ENCODE measurements at places on chromosomes 5 and 9.

DNA sequence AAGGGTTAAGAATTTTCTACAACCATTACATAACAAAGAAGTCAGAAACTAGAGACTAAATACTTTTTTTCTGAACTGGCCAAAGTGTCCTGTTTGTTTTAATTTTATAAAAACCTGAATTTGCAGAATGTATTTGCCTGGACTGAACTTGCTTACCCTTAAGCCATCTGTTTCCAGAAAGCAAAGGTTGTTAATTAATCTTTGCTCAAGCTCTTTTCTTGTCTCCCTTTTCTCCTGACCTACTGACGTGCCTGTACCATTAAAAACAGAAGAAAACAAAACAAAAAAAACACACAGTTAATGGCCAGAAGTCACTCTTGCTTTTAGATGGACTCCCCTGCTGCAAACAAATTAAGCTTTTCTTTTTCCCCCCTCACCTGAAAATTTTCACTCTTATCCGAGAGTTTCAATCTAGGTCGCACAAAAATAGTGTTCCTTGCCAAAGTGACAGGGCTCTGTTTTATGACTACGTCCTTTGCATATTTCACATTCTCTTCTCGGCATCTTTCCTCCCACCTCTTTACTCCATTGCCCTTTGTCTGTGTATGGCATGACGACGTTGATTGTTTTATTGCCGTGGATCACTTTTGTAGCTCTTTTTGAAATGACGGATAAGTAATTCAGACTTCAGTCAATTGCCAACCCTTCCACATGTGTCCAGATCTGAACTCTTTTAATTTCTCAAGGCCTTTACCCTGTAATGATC lies 333.8 kb upstream of the GRIN3A start:
- no peak for DNase-seq

DNA sequence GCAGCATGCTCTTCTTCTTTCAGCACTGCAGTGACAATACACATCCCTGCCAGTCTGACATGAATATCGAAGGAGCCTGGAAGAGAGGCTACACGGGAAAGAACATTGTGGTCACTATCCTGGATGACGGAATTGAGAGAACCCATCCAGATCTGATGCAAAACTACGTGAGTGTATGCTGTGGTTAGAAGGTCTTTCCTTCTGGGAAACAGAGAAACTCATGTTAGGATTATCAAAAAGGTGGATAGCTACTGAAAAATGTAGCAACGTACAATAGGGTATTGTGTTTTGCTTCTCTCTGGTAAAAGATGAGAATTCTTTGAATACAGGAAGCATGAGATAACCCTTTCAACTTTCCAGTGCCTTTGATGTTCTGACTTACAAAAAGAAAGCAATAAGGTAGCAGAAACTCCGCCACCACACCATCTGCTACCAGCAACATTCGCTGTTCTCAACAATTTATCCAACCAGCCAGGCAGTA lies 133.3 kb downstream of the PCSK5 start:
- DNase-seq = no peak

GRCh38 chr9:96172797-96173196 lies 129.2 kb downstream of the HSD17B3 start:
- DNase-seq = no peak

- DNase-seq = no peak
These were observed 99.6 kb downstream of the SLCO4C1 start for GRCh38 chr5:102196481-102196880.

- no peak for DNase-seq
These were observed 51.4 kb upstream of the OLFM1 start for GRCh38 chr9:135035781-135036760.

GRCh38 chr9:5375790-5376477 lies 36.3 kb upstream of the RLN1 start:
- no peak for DNase-seq

DNA sequence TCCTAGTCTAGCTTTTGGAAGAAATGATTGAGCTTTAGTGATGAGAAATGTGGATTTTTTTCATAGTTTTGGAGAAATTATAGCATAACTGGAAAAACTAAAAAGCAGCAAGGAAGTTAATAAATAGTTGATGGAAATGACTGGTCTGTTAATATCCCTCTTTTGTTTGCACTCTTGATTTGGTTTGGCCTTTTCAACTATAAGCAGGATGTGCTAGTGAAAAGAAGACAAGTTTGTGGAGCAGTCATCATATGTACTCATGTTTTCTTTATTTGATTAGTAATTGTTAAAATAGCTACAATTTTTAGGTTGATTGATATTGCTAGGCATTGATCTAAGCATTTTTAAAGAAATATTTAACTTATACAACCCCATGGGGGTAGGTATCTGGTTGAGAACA lies 374.7 kb downstream of the TAF11L14 start:
- no peak for DNase-seq

DNA sequence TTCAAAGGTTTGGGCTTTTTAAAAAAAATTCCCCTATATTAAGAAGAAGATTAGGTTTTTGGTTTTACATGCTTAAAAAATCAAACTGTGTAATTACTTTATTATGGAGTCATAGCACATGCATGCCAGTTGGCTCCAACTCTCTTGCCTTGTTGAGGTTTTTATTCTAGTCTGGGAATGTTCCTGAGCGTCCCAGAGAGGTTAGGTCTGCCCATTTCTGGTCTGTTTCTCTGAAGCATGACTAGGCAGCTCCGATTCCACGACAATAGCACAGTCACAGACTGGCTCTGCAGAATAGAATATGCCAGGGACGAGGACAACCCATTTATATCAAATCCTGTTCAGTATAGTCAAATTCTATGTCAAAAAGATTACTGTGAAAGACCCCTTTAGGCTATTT lies 217.0 kb downstream of the PCSK5 start:
- DNase-seq = no peak

DNA sequence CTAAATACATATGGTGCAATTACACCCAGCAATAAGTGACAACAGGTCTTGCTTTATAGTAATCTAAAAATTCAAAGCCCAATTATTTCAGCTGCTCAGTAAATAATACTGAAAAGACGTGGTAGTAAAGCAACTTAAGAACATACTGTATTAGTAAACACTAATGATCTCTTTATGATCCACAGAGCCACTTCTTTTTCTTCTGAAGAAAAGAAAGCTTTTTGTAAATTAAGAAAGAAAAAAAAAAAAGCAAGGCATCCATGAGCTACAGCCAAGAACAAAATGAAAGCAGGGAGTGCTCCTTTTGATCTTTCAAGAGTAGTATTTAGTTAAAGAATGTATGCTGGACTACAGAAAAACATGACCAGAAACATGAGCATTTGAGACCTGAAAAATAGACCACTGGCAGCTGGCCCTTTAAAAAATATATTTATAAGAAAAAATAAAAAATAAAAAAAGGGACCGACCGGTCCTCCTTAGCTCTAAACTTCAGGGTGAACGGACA lies 348.7 kb downstream of the GLIS3 start:
- DNase-seq = no peak

DNA sequence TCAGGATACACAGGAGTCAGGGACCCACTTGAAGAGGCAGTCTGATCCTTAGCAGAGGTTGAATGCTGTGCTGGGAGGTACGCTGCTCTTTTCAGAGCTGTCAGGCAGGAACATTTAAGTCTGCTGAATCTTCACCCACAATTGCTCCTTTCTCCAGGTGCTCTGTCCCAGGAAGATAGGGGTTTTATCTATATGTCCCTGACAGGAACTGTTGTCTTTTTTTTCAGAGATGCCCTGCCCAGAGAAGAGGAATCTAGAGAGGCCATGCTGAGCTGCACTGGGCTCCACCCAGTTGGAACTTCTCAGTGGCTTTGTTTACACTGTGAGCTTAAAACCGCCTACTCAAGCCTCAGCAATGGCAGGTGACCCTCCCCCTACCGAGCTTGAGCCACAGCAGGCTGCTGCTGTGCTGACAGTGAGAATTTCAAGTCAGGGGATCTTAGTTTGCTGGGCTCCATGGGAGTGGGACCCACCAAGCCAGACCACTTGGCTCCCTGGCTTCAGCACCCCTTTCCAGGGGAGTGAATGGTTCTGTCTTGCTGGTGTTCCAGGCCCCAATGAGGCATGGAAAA lies 169.0 kb downstream of the FBXL17 start:
- no peak for DNase-seq

DNA sequence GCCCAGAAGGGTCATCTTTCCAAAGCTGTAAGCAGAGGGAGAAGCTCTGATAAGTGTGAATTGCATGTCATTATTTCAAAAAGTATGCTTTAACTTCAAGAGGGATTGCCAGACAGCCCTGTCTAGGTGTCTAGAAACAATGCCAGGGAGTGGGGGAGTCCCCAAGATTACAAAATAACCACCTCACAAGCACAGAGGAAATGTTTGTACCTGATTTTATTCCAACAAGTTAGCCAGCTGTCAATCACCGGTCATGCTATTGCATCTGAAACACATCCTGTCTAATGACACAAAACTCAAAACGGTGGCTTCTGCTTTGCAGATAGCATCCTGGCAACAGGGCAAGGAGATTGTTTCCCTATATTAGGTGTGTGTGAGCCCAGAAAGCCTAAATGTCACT lies 154.2 kb upstream of the WWC1 start:
- no peak for DNase-seq

GRCh38 chr9:131869348-131869747 lies 129.5 kb upstream of the RAPGEF1 start:
- no peak for DNase-seq

GRCh38 chr9:79256691-79257213 lies 315.0 kb upstream of the TLE4 start:
- DNase-seq = no peak

DNA sequence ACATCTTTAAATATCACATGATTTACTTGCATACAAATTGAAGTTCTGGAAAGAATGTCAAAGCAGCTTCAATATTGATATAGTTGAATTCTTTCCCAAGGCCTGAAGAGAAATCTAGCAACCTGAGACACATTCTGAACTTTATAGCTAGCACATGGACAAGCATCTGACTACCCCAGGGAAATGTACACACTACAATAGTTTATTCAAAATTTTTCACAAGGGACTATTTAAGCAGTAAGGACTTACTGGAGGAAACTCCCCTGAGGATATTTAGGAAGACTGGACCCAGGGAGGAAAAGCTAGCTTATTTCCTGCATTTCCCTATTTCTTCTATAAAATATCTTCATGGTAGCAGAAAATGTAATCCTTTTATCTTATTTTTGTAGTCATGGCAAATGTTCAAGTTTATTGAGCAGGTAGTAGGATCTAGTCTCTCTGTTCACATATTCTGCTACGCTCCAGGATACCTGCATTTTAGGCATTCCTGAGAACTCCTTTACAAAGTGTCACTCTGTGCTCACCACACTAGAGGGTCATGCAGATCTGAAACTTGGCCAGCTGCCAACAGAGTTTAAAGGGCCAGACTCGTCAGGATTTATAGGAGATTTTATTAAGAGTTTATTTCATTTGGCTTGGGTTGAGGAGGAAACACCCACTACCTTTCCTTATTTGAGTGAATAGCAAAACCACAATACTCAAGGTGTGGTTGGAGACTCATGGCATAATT lies 348.4 kb upstream of the FTMT start:
- no peak for DNase-seq

DNA sequence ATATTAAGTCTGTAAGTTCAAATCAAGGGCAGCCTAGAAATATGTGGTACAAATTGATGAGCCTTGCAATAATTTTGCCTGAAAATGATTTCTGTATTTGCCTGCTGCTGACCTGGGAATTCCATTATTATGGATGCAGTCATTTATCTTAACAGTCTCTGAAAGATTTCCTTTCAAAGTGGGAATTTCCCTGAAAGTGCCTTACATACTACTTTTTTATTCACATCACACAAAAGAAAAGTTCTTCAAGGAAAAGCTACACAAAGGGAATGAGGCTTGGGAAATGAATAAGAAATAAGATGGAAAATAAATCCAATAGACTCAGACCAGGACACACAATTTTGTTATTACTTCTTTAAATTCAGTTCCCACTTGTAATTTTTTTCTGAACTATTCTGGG lies 537.8 kb upstream of the PTGER4 start:
- DNase-seq = no peak

- no peak for DNase-seq
These were observed 60.1 kb downstream of the GADD45G start for GRCh38 chr9:89664896-89665329.

DNA sequence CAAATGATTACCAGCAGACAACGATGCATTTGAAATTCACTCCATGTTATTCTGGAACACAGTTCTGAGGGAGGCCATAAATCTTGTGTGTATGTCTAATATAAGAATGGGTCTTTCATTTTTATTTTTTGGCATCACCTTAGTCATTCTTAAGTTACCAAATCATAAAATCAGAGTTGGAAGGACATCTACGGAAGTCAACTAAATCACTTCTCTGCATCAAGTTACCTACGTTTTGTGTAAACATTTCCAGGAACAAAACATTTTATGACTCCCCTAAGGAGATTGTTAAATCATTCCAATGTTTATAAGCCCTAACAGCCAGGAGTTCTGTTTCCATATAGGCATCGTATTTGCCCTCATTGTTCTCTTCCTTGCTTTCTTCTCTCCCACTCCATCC lies 378.2 kb downstream of the FAM170A start:
- DNase-seq = no peak

- no peak for DNase-seq
These were observed 304.6 kb downstream of the PDE4D start for GRCh38 chr5:59588922-59589321.

GRCh38 chr9:35757226-35757891 lies 3.3 kb upstream of the MSMP start:
- no peak for DNase-seq

DNA sequence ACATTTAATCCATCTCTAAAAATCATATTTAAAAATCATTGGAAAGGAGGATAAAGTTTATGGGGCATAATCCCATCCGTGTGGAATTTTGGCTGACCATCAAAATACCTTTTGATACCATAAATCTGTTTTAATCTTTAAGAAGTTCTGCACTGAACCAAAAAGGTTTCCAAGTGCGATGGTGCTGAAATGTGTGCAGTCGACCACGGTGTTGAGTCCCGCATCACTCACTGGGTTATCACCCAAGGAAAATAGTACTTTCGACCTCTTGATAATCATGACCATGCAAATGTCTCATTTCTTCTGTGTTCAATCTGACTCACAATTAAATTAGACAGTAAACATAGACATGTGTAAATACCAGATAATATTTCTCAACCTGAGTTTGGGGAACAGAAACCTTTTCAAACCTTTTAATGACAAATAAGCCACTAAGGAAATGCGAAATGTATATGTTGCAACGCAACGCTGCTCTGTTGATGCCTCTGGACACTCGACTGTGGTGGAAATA lies 62.0 kb upstream of the CDH6 start:
- DNase-seq = no peak

GRCh38 chr5:103525361-103525760 lies 37.2 kb downstream of the NUDT12 start:
- no peak for DNase-seq

DNA sequence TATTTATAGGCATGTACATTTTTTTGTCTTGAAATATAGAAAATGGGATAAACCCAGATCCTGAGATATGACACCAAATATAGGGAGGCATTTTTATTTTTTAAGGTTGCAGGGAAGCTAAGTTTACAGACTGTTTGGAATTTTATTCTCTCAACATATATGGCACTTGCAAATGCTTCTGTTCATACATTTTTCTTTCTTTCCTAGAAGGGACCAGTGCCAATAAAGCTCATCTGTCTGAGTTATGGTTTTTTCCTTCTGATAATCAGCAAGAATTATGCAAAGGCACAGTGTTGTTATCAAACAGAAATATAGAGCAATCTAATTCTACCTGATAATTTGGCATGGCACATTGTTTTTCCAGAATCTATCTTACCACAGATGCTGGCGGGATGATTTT lies 156.9 kb upstream of the GPR151 start:
- no peak for DNase-seq

All from stimulated activated CD8-positive, alpha-beta memory T cell treated with anti-CD3 and anti-CD28 coated beads, Interleukin-2, amount 100 ng/mL, for 1 hour (primary cell).